Eye (tissue), 1 donor: ENCODE measurements at places on chromosomes 1 and 21.
A peak's percentile ranks its signal among the peaks of the same experiment; 100 is the strongest.

DNA sequence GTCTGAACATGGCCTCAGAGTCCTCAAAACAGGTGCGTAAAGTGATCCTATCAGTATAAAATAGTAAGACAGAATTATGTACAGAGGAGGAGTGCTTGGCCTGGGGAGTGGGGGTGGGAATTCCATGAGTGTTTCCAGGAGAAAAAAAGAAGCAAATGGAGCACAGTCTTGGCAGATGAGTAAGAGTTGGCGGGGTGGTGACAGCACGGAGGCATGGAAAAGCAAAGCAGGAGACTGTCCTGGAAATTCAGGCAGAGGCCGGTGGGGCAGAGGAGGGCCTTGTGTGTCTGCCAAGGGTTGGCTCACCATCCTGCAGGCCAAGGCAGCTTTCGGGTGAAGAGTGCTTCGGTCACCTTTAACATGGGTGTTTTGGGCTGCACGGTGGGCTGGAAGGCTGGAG, 63.4 kb downstream of the OPTC start:
- DNase-seq, result no peak

DNA sequence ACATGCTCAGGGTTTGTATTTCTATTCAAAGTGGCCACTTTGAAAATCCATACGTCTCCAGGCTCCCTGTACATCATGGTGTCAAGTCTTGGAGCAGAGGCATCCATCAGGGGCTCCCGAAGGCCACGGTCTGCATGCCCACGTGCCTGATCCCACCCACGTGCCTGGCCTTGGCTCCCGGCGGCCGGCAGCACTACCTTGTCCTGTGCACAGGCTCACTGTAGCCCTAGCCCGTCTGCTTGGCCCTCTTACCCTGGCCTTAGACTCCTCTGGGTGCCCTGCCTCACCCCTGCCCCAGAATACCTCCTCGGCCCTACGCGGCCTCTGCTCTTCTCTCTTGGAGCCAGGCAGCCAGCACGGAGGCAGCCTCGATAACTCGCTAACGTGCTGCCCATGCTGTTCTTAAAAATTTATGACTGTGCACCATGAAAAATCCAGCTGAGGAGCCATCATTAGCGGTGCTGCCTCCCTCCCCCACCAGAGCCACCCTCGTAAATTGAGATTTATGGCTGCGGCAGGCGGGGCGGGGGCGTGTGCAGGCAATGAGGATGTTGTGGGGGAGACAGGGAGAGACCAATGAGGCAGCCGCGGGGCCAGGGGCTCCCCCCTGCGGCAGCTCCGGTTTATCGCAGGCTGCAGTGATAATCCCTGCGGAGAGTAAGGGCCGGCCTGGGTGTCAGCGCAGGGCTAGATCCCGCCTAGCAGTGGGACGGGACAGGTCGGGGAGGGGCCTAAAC, 24.6 kb downstream of the DMAP1 start:
- DNase-seq, result peak; percentile 87

DNA sequence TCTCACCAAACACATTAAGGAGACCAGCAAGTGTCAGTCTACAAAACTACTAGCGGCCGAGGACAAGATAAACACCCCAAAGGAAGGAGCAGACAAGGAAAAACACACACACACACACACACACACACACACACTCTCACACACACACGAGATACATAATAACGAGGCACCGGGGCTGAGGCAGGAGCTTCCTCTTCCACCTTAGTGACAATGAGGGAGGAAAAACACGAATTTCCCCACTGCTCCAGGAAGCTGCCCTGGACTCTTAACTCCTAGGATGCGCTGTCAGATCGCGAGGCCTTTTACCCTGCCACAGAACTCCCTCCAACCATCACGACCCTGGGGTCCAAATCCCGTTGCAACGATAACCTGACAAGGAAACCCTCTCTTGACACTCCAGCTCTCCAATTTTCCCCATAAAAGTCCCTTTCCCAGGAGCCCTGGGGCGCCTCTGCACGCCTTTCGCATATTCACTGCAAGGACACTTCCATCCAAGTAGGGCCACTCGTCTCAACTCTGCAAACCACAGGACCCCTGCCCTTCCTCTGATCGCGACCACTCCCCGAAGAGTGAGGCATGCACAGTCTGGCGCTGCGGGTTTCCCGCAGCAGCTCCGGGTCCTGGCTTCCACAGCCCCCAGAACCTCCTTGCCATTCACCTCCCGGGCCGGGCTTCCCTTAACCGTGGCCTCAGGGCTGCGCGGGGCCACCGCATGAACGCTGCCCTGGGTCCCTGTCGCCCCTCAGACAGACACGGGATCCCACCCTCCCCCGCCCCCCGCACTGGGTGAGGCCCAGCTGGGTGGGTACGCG, 581 bp downstream of the ETV3 start:
- peak; percentile 67 for DNase-seq

GRCh38 chr1:156624814-156625435, 5.7 kb downstream of the HAPLN2 start:
- no peak for DNase-seq

- DNase-seq, result no peak
These were observed 2.9 kb downstream of the C2CD2 start for GRCh38 chr21:41950941-41951351.

DNA sequence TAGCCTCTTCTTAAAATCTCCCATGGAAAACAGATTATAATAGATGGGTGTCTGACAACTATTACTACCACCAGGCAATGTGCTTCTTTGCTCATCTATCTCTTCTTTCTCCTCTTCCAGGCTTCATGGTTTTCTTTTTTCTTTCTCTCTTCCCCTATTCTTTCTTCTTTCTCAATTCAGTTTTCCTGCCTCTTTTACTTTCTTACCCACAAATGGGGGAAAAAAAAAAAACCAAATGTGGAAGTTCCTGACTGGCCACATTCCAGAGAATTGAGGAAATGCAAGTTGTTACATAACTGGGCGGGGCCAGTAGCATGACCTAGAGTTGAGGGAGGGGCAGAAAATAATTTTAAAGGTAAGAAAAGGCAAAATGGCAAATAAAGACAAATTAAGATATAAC, 10.9 kb upstream of the SMG7 start:
- DNase-seq, result no peak

DNA sequence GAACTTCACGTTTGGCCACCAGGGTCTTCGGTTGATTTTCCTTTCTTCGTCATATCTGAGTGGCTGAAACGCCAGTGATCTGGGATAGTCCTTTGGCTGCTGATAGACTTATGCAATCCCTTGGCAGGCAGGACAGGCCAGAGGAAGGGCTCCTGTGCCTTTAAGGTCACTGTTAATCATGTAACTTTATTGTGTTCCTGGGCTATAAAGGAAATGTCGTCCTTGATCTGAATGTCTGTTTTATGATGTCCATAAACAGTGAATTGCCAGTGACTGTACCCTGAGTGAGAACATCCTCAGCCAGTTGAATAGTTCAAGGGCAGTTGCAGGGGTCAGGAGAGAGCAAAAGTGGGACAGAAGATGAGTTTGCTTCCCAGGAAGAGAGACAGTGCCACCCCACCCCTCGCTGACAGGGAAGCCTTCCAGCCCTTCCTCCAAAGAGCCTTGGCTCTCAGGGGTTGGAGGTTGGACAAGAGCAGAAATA, 68.0 kb downstream of the PDE9A start:
- DNase-seq, result no peak

- no peak for DNase-seq
These were observed 21.7 kb downstream of the SELP start for GRCh38 chr1:169608226-169608625.

GRCh38 chr1:230647321-230647720, 5.0 kb downstream of the COG2 start:
- no peak for DNase-seq

GRCh38 chr1:17016317-17016661, 4.6 kb upstream of the ATP13A2 start:
- DNase-seq, result peak; percentile 25

GRCh38 chr1:165045902-165046301, 310.6 kb downstream of the LMX1A start:
- DNase-seq, result no peak

DNA sequence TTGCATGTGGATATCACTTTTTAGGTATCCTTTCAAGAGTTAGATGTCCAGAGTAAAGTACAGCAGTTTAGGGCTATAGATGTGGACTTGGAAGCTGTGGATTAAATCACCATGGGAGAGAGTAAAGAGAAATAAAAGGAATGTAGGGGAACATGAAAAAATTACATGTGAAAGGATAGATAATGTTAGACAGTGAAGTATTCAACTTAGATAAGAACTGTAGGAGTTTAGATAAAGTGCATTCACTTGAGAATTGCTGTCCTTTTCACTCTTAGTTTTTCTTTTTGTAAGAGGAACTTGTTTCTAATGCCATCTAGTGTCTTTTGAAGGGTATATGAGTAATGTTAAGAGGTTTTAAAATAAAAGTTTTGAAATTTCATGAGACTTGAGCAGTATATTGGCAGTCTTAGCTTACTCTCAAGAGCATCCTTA, 40.1 kb downstream of the MAST2 start:
- no peak for DNase-seq

DNA sequence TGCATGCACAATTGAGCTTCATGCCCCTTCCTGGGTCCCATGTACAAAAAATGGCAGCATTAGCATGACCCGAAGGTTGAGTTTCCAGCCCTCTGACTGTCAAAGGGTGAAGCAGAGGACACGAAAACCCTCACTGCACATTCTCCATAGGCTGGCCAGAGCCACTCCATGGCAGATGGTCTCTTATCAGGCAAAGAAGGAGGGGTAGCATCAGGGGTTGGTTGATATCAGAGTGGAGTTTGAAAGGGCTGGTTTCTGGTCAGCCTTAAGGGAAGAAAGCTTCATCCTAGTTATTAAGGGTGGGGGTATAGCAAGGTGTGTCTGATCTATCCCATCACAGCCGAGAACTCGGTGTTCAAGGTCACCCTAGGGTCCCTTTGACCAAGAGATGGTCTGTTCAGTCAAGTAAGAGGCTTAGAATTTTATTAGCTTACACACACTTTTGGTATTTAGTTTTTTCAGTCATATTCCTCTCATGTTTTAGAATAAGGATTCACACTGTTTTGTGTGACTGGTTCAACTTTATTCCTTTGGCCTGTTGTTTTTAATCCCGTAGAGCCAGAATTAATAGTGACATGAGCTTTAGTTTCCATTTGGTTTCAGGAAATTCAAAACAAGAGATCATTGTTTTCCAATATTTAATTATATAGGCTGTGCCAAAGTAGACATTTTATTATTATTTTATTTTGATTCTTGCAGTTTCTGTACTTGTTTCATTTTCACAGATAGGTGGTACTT, 199.9 kb upstream of the FMN2 start:
- DNase-seq, result no peak

DNA sequence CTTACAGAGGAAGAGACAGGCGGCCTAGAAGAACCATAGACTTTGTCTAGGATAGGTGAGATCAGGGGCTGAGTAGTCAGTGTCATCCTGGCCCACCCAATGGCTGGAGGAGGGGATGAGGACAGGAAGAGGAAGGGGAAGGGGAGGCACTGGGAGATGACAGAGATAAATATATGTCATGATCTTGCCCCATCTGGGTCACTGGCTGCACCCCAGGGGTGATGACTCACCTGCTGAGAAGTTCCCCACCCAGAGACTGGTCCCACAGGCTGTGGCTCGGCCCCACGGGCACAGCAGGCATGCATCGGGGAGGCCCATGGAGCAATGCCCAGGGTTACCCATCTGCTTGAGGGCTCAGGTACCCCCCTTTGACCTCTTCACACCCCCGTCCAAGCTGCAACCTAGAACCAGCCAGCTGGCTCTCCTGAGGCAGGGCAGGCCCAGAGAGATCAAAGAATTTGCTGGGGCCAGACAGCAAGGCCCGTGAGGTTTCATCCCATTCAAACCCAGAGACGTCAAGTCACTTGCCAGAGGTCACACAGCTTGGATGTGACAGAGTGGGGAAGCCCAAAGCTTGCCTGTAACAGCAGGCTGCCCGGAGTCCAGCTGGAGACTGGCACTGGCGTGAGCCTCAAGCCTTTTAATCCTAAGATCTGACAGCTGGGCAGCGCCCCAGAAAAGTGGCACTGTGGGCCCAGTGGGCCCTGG, 34.7 kb upstream of the CASZ1 start:
- DNase-seq, result no peak
